ENCODE measurements at places on chromosomes 4 and X.
A peak's percentile ranks its signal among the peaks of the same experiment; 100 is the strongest.

GRCh38 chr4:77880784-77881183 is 18.2 kb downstream of the MRPL1 start:
- DNase-seq: no peak

- peak; percentile 63 for DNase-seq
Measured at GRCh38 chrX:78708262-78708661, 39.3 kb upstream of the LPAR4 start.

- DNase-seq: no peak
Measured at GRCh38 chr4:36260731-36261130, 16.4 kb upstream of the ARAP2 start.

DNA sequence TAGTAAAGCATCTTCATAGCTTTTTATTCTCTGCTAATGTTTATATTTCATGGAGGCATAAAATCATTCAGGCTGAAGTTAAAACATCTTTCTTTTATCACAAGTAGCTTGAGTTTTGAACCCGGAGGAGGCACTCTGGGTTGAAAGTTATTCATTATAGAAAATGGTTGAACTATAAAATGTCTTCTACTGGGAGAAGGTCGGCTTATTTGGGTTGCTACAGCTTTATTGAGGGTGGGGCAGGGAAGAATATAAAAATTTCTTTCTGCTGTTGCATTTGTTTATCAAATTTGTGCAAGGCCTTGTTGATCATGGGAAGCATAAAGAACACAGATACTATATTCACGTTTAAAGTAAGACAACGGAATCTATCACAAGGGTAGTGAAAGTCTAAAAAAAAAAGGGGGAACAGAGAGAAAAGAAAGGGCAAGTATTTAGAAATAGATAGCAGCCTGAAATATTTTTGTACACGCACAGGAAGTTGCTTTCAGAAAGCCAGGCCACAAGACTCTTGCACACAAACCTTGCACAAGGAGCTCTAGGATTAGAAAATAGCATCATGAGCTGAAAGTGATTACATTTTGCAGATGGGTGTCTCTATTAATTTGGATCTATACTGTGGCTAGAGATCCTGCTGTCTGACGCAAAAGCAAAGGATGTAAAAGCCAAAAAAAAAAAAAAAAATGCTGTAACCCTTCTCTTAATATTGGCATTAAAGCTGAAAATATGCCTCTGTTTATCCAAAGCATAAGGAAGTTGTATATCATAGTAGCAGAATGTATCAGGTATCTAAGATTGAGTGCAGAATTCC is 37.2 kb upstream of the FAM9C start:
- peak; percentile 80 for DNase-seq

GRCh38 chr4:96786306-96786705 is 946.4 kb downstream of the PDHA2 start:
- no peak for DNase-seq

DNA sequence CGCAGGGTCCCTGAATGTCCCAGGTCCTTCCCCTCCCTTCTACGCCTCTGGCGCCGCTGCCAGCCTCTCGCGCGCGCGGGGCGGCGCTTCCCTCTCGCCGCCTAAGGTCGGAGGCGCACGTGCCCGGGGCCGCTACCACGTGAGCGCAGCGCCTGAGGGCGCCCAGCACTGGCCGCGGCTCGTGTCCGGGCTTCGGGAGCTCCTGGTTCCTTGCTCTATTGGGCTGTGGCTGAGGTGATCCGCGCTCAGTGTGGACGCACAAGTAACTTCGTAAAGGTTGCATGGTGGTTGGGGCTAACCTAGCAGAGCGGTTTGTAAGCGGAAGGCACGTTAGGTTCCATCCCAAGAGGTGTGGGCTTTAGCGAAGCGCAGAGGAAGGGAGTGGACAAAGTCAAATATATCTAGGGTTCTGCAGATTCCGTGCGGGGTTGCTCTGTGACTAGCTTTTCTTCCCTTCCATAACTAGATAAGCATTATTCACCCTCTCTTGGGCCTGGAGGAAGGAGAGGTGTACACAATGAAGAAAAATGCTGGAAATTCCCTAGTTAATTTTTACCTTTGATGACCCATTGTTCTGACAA is 1.8 kb downstream of the TLL1 start:
- DNase-seq: no peak

- peak; percentile 69 for DNase-seq
Measured at GRCh38 chrX:150899191-150899757, 806 bp upstream of the CD99L2 start.

DNA sequence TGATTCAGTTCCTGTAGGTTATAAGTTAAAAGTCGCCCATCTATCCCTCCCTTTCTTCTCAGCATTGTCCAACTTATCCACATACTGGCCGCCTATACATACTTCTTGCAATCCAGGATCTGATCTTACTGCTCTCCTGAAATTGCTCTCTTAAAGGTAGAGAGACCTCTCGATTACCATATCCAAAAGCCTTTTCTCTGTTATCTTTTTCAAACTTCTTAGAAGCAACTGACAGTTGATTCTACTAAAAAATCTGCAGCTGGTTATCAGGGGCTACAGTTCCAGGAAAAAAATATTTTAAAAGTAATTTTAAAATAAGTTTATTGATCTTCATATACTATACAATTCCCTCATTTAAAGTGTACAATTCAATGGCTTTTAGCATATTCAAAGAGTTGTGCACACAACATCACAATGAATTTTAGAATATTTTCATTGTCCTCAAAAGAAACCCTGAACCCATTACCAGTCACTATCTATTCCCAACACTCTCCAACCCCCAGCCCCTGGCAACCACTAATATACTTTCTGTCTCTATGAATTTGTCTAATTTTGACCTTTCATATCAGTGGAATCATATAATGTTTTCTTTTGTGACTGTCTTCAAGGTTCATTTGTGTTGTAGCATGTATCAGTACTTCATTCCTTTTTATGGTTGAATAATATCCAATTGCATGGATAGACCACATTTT is 102.0 kb downstream of the HDAC8 start:
- no peak for DNase-seq

- DNase-seq: no peak
Measured at GRCh38 chr4:79197275-79198009, 128.4 kb downstream of the NAA11 start.

DNA sequence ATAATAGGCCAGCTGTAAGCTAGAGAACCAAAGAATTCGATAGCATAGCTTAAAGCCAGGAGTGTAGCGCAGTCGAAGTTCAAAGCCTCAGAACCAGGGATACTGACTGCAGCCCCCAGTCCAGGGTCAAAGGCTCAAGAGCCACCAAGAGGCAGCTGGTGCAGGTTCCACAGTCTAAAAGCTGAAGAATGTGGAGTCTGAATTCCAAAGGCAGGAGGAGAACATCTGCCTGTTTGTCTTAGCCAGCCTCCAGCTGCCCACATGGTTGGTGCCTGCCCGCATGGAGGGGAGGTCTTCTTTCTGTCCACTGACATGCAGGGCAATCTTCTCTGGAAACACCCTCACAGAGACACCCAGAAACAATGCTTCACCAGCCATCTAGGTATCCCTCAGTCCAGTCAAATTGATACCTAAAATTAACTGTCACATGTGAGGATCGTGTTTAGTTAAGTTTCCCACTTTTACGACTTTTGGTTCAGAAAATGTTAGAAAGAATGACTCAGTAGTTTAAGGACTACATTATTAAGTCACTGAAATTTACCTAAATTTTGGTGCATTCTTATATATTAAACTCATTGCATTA is 52.8 kb upstream of the RHOH start:
- no peak for DNase-seq

- DNase-seq: no peak
Measured at GRCh38 chr4:139297001-139297410, 4.3 kb upstream of the NAA15 start.

GRCh38 chrX:6460893-6461490 is 73.9 kb downstream of the VCX3A start:
- DNase-seq: no peak

DNA sequence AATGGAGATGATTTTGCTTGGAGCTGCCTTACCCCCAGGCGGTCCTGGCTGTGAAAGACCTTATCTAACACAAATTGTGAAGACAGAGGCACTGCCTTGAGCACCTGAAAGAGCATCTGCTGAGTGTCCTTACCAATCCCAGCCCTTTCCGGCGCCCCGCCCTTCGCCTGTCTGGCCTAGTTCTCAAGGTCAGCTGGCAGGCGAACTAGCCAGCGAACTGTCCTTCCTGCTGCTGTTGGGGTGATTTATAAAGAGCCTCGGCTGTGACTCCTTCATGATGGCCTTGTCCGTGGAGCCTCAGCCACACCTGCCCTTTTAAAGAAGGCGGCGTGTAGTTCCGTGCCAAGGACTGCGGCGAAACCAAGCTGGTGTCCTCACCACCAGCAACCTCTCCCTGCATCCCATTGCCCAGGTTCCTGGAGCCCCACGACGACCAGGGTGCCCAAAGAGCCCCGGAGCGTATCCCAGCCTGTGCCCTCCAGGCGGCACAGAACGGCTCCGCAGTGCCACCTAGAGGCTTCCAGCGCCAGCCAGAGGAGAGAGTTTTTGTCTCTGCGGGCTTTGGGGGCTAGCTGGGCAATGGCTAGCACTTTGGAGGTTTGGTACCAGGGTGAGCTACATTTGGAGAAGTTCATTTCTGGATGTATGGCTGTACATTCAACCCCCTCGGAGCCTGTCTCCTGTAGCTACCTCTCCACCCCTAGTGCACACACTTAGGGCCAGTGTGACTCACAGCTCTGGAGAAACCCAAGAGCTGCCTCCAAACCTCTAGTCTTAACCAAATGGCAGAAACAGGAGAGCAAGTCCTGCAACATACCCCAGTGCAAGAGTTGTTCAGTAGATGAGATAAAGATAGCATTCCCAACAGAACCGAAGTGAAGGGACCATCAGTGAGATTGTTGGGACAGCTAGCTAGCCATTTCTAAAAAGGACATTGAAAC is 36.8 kb upstream of the VMA21 start:
- DNase-seq: peak; percentile 58

GRCh38 chr4:112099701-112100297 is 45.5 kb upstream of the FAM241A start:
- peak; percentile 39 for DNase-seq

- no peak for DNase-seq
Measured at GRCh38 chr4:100169491-100170485, 20.5 kb downstream of the DDIT4L start.

DNA sequence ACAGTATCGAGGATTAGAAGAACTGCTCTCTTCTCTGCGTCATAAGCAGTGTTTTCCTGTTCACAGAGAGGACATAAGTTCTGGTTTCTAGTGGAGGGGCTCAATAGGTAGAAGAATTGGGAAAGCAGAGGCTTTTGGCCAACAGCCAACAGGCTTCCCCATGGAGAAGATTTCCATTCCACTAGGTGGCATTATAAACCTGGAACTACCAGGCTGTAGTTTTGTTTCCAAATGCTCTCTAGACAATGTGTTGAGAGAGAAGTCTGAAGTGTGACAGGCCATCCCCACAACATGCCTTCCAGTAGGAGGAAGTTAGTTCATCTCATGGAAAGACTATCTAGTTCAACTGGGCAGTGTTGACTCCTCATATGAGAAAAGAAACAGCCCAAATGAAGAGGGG is 63.8 kb upstream of the ANXA10 start:
- no peak for DNase-seq

- no peak for DNase-seq
Measured at GRCh38 chr4:71814433-71814832, 30.6 kb upstream of the GC start.

- DNase-seq: no peak
Measured at GRCh38 chr4:11423465-11423864, 5.2 kb downstream of the HS3ST1 start.

DNA sequence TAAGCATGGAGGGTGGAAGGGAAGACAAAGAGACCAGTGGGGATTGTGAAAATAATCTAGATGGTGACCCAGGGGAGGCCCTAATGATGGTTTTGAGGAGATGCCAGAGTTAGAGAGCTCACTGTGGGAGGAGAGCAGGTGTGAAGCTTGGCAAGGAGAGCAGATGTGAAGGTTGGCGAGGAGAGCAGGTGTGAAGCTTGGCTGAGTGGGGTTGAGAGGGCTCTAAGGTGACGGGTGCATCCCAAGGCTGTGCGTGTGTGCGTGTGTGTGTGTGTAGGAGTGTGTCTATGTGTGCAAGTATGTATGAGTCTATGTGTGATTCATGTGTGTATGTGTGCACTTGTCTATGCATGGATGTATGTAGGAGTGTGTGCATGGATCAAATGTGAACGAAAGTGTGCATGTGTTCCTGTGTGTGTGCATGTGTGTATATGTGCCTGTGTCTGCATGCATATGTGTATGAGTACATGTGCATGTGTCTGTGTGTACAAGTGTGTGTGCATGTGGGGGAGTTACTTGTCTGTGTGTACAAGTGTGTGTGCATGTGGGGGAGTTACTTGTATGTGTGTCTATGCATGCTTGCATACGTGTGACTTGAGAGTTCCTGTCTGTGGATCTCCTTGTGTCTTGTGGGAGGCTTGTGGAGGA is 72.0 kb downstream of the EVC start:
- no peak for DNase-seq

DNA sequence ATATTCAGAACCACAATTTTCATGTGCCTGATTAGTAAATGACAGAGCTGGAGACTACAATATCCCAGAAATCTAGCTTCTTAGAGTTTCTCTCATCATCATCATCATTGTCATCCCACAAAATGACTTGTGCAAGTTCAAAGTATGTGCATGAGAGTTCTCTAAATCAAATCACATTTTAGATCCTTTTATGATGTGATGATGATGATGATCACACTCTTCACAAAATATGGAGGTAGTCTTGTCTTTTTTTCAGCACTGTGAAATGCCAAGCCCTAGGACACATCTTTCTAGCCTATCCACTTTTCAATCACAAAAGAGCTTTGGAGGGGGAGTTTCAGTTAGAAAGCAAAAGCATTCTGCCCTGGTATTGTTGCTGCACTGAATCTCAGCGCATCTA is 7.4 kb downstream of the MBNL3 start:
- DNase-seq: no peak

DNA sequence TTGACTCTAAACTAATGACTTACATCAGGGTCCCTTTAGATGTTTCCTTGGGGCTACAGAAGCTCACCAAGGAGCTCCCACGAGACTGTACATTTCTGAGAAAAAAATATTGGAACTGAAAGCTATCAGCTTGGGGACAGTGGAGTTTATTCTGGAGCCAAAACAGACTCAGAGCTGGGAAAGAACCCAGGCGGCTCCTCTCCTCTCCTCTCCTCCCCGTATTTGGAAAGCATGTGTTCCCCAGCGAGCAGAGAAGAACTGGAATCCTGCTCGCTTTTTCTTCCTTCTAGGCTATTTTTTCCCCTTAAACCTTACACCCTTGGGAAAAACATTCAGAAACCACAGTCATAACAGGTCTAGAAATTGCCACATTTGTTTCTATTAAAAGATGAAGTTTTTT is 4.3 kb upstream of the MAP7D3 start:
- DNase-seq: no peak

DNA sequence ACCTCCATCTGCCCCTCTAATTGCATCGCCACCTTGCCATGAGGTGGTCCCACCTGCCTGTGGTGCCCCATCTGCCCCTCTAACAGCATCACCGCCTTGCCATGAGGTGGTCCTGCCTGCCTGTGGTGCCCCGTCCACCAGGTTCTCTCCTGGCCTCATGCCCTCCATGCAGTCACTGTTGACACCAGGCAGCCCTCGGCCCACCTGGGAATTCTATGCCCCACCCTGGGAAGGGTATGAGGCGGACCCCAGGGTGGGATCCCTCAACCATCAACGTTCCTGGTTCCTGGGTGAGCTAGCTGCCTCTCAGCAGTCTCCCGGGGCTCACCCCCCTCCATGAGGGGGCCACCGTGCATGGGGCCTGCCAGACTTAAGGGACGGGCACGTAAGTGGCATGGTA is 38.9 kb downstream of the ACOX3 start:
- no peak for DNase-seq

- DNase-seq: peak; percentile 59
Measured at GRCh38 chrX:48648336-48648751, 35.3 kb upstream of the WAS start.

- DNase-seq: no peak
Measured at GRCh38 chr4:172660251-172660650, 508.4 kb upstream of the GALNT7 start.

GRCh38 chr4:184548648-184549341 is 74.4 kb upstream of the IRF2 start:
- no peak for DNase-seq
